Activated naive CD8-positive, alpha-beta T cell treated with anti-CD3 and anti-CD28 coated beads, Interleukin-2, amount 10 ng/mL, durations not matched to agents 7 days and 5 days (primary cell): ENCODE measurements at places on chromosomes 5 and 9. TPM values are rescaled to one million over a fixed set of nuclear protein-coding genes. Genes with fewer than 3 reads are reported as not detected.

GDNF gene
- not detected for total RNA-seq

LMX1B gene
- total RNA-seq = not detected

OMD gene
- total RNA-seq = not detected

EIF4E1B gene
- not detected for total RNA-seq

PITX1 gene
- not detected for total RNA-seq

ABO gene
- total RNA-seq = not detected

CYSRT1 gene
- 0.55 TPM for total RNA-seq
